NT2/D1 (cell line): ENCODE measurements at places on chromosomes 2 and 18.

- no peak for DNase-seq
Observed at GRCh38 chr2:122478771-122479170, 723.3 kb downstream of the TSN start.

GRCh38 chr18:54444319-54444914, 86.7 kb downstream of the C18orf54 start:
- DNase-seq = peak; percentile 48

GRCh38 chr2:860259-860855, 90.3 kb upstream of the SNTG2 start:
- peak; percentile 6 for DNase-seq

GRCh38 chr2:146820672-146821071, 1024.2 kb upstream of the ACVR2A start:
- no peak for DNase-seq

DNA sequence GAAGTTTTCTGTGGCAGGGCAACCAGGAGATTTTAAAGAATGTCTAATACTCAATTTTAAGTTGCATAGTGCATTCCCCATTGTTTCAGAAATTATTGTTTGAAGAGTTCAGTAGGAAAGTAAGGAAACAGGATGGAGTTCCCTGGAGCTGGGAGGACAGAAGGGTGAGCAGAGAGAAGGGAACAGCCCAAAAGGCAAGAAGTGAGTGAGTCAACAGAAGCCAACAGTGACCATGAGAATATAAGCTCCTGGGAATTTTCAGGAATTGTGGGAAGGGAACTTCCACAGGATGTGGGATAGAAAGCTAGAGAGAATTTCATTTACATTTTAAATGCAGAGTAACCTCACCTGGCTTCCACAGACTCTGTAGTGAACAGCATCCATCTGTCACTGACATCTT, 268.1 kb upstream of the ATP5MC3 start:
- no peak for DNase-seq

- no peak for DNase-seq
Observed at GRCh38 chr2:37366773-37367172, 22.3 kb downstream of the QPCT start.

GRCh38 chr2:42010743-42011298, 37.0 kb upstream of the PKDCC start:
- DNase-seq = no peak

- no peak for DNase-seq
Observed at GRCh38 chr2:98901291-98901690, 34.7 kb downstream of the CRACDL start.

- peak; percentile 87 for DNase-seq
Observed at GRCh38 chr2:170813611-170814532, 2.8 kb upstream of the GAD1 start.

- DNase-seq = no peak
Observed at GRCh38 chr18:48801728-48802542, 148.8 kb downstream of the SMAD7 start.

- DNase-seq = peak; percentile 23
Observed at GRCh38 chr18:71212222-71212621, 923.4 kb downstream of the SOCS6 start.

DNA sequence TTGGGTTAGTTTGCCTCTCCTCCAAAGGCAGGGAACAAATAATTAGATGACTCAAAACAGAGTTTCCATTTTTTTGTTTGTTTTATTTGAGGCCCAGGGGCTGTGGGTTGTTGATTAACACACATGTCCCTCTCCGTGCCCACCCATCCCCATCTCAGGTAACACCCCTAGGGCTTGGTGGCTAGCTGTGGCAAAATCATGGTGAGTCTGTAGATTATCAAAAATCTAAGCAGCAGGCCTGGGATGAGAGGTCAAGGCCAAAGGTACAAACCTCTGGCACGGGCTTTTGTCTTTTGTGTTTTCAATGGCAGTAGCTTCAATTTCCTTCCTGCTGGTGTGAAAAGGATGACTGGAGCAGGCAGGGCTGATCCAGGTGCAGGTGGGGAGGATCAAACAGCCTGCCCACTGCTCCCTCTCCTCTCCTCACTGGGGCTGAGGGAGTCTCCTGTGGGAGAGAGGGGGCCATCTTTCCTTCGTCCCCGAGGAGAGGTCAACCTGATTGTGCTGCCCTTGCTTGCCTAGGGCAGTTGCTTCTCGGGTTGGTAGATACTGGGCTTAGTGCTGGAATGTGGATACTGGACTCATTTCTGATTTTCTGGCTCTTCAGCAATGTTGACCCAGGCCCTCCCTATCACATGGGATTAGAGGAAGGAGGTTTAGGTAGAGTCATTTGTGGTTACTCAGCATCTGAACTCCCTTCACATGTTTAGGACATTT, 31.9 kb upstream of the EML4 start:
- no peak for DNase-seq

- DNase-seq = no peak
Observed at GRCh38 chr18:26780520-26781325, 84.8 kb downstream of the AQP4 start.

DNA sequence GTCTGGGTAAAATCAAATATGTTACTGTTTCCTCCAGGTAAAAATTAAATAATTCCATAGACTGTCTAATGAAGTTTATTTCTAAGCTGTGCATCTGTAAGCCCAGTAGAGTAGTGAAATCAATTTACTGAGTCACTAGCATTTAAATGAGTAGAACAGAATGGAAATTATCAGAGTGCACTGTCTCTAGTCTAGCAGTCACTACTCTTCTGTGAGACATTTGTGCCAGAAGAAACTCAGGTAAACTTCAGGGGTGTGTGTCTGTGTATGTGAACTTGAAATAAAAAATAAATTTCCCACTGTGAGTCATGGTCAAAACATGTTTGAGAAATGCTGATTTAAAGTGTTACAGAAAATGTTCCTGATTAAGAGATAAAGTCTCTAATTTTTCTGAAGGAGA, 146.4 kb downstream of the RIF1 start:
- DNase-seq = no peak

- DNase-seq = no peak
Observed at GRCh38 chr2:120631236-120631635, 104.4 kb upstream of the GLI2 start.

GRCh38 chr2:239109041-239109927, 261.4 kb downstream of the TWIST2 start:
- DNase-seq = no peak

DNA sequence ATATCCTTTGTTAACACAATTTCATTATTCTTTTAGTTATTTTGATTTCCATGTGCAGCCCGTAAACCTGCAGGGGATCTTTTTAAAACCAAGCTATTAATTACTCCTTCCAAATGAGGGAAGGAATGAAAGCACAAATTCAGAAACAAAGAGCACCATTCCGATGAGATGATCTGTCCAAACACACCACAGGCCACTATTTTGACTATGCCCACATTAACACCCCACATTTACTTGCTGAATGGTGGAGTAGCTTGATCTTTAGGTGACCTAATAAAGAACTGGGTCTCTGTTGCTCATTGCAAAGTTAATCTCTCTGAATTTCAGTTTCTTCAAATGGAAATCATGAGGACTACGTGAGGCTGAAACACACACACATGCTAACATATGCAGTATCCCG, 218.0 kb downstream of the IRS1 start:
- DNase-seq = no peak

DNA sequence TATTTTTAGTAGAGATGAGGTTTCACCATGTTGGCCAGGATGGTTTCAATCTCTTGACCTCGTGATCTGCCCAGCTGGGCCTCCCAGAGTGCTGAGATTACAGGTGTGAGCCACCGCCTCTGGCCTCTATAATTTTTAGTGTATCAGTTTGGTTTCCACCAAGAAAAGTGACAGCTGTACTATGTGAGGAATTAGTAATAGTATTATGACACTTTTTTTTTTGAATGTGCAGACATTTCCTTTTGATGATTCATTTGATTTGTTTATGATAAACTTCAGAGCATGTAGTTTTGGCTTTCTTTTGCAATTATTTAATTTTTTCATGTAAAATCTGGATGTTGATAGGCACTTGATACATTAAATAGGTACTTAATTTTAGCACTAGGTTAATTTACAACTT, 61.5 kb downstream of the PTPN4 start:
- no peak for DNase-seq
